ENCODE measurements at places on chromosomes 11 and 22.

DNA sequence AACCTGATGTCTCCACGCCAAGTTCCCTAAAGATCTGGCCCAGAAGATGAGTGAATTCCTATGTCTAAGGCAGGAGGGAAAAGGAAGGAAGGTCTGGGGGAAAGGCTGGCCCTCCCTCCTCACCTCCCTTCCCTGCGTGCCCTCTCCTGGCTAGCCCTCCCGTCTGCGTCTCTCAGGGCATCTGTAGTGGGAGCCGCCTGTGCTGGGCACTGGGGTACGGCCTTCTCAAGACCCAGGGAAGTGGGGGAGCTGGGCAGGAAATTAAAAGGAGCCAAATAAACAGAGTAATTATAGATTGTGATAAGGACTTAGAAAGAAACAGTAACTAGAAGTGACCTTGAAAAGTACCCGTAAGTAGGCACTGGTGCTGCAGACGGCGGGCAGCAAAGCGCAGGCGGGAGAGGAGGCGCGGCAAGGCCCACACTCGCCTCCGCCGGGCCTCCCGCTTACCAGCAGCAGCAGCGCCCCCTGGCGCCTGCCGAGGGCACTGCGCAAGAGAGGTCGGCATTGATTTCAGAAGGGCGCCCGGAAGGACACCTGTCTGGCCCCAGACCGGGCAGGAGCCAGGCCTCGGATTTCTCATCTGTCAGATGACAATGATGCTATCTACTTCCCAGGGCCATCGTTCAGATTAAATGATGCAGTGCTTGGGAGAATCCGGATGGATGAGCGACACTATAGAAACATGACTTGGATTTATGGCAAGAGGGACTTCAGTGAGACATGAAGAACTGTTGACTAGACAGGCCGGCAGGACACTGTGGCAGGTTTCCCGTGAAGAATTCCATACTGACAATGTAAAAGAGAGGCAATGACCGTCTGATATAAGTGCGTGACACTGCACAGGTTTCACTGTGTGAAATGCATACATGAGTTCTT lies 7.3 kb downstream of the KCNJ1 start:
- peak; percentile 50 for DNase-seq

- DNase-seq: no peak
Observed at GRCh38 chr11:94910270-94910669, 63.1 kb downstream of the CWC15 start.

DNA sequence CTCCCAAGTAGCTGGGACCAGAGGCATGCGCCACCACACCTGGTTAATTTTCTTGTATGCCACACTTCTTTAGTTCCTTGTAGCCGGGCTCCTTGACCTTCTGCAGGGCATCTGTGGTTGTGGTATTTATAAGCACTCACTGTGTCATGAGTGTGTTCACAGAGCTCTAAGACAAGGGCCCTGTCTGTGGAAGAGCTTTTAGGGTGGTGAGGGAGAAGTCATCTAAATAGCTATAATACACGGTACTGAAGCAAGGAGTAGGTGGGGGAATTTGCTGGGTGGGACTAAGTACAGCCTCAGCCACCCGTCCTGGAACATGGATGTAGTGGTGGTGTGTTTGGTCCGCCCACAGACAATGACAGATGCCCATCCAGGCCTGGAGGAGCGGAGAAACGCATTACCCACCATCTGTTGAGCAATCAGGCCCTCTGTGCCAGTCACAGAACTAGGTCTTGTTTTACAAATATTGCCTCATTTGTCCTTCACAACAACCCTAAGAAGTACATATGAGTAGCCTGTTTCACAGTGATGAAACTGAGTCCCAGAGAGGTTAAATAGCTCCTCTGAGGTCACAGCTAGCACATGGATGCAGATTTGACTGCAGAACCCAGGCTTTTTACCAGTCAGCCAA lies 10.1 kb downstream of the ACO2 start:
- DNase-seq: peak; percentile 43

DNA sequence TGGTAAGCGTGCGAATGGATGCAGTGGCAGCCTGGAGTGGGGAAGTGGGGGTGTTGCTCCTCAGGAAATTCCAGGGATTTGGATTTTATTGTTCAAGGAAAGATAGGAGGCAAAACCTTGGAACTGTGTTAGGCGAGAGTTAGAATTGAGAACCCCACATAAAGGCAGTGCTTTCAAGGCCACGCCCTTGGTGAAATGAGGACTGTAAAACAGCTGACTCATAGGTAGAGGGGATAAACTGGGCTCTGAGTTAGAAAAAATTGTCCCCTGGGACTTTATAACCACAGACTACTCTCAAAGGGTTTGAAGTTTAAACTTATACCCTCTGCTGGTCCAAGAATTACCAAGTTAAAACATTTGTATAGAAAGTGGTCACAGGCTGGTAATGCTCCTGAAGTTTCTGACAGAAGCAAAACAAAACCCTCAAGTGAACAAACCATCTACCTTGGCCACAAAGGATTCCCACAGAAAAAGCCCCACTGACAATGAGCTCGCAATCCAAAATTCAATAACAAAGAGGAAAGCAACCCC lies 250.3 kb upstream of the TBCEL start:
- DNase-seq: peak; percentile 63

- no peak for DNase-seq
Observed at GRCh38 chr11:79025622-79026021, 415.2 kb downstream of the TENM4 start.

GRCh38 chr11:127656116-127656836 lies 655.7 kb upstream of the KIRREL3 start:
- DNase-seq: no peak

DNA sequence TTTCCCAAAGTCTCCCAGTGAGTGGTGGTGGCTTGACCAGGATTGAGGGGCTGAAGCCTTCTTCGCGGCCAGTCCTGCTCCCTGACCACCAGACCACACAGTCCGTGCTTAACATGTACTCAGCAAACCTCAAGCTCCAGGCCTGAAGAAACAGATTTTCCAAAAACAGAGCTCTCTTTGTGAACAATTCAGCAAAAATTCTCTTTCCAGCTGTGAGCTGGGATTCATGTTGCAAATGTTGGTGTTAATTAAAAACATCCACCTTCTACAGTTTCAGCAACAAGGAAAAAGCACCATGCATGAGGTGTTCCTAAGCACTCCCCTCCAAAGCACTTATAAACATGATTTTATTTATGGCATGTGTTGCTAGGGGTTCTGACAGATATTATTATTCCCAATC lies 129.5 kb downstream of the ETS1 start:
- no peak for DNase-seq

DNA sequence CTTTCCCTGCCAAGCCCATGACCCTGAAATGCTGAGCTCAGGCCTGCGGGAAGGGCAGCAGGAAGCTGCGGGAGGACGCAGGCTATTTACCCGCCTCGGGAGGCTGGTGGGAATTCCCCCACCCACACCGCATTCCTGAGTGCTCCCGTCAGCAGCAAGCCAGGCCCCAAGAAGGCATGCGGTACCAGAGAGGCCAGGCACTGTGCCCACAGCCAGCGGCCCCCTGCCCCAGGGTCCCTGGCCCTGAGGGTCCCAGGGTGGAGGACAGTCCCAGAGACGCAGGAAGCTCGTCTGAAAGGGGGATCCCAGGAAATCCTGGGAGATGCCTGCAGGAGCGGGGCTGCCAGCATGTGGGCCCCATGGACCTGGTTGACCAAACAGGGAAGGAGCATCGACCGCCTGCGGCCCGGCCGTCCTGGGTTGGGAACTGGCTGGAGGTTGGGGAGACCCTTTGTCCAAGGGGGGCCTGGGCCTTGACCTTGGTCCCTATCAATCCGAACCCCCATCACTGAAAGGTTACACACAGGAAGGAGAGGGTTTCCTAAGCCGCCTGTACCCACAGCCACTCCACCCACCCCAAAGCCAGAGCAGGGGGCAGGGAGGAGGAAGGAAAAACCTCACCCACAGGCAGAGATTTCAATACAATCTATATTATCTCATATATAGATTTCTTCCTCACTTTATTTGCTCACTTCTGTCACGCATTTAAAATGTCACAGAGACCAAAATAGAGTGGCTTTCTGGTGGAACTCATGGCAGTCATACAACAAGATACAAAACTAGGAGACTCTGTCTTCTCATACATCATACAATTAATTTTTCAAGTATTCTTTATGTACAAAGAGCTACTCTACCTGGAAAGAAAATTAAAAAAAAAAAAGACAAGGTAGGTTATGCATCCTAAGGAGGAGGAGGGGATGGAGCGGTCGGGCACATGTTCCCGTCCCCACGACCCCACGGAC lies 17.1 kb downstream of the MAFF start:
- peak; percentile 96 for DNase-seq

DNA sequence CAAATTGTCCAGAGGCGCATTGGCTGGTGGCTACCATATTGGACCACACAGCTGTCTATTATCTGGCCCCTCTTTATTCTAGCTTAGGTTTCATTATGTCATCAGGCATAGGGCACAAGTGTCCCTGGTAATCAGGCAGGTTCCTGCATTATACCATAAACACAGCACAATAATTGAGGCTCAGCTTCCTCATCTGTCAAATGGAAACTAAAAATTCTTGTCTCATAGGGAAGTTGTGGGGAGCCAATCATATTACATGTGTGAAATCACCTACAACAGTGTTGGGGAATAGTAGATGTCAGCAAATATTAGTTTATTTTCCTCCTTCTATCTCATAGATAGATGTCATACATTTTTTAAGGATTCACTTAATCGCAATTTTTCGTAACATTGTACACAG lies 231.0 kb upstream of the SORL1-AS1 start:
- DNase-seq: no peak

DNA sequence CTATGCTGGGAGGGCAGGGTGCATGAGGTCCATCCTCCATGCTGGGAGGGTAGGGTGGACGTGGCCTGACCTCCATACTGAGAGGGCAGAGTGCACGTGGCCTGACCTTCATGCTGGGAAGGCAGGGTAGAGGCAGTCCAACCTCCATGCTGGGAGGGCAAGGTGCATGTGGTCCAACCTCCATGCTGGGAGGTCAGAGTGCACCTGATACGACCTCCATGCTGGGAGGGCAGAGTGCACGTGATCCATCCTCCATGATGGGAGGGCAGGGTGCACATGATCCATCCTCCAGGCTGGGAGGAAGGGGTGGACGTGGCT lies 622.2 kb downstream of the BRD1 start:
- DNase-seq: no peak

GRCh38 chr11:110866081-110866480 lies 153.8 kb upstream of the ARHGAP20 start:
- DNase-seq: no peak

DNA sequence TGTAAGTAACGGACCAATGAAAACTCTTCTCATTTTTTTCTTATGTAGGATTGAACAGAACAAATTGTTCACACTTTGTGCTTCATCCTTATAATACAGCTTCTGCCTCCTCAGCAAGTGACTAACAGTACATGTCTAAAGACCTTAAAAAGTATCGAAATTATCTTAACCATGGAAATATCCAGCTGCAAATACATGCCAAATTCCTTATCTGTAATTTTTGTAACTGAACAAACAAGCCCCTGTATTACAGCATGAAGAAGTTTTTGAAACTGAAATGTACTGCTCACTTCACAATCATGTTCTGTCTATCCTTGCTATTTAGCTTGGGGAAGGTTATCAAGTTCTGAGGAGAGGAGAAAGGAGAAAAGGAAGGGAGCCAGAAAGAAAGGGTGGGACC lies 20.4 kb downstream of the WT1 start:
- no peak for DNase-seq

DNA sequence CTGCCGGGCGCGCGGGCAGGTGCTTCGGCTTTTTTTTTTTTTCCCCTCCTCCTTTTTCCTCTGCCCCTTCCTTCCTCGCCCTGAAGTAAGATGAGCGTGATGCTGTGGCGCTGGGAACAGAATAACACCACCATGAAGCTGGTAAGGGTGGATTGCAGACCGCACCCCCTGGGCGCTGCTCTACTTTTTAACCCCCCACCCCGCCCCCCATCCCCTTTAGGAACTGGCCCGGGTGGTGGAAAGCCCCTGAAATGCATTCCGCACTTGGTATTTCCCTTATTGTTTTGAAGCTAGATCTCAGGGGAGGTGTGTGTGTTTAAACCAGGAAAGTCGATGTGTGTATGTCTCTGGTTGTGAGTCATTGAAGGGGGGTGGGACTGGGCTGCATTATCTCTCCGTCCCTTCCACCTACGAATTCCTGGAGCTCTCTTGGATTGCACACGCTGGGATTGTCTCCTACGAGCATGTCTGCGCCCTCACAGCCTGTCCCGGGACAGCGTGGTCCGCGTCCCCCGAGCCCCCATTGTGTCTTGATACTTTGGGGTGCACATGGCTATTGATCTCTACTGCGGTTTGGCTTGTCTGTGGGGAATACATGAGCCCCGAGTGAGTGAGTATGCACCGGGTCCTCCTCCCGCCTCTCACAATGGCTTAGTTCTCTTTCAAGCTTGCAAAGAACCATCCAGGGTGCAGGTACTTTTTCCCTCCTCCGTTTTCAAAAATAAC lies 64.9 kb downstream of the NAV2 start:
- DNase-seq: peak; percentile 62

DNA sequence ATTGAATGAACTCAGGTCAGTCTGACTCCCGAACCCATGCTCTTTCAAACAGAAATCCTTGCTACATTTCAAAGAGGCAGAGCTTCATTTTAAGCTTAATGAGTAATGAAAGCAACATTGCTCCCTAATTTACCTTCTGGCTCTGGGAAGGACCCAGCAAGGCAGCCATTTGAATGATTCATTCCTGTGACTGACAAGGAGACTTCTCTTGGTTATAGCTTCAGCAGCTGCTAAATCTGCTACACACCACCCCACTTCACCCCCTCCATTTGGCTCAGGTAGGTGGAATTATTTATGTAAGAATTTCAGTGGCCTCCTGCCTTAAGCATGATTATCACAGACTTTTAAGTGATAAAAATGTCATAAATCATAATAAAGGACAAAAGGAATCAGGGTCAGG lies 117.7 kb downstream of the KCNC1 start:
- DNase-seq: no peak

GRCh38 chr22:26050079-26050478 lies 119.2 kb upstream of the SEZ6L start:
- DNase-seq: no peak

DNA sequence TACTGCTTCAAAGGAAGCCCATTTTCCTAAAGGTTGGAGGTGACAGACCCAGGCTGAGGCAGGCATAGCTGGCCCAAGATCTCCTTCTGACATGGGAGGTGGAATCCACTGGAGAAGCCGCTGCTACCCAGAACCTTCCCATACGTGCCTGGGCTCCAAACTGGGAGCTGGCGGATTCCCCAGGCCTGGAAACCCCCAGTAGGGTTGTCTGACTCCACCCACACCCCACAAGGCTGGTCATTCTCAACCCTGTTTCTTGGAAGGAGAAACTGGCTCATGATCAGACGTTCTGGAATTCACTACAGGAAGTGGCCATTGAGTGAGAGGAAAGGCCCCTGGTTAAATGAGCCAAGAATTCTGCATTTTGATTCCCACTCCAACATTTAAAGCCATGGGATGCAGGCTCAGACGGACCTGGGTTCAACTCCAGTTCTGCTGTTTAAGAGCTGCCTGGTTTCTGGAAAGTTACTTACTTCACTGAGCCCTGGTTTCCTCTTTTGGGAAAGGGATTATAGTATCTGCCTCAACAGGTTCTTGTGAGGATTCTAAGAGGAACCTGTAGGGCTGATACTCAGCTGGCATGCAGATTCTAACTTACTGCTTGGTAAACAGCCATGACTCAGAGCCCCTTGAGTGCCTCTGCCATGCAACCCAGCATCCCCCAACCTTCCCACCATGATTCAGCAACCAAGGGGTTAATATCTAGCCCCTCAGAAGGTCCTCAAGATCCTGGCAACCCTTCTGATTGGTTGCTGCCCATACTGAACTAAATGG lies 19.4 kb upstream of the TSKU start:
- DNase-seq: peak; percentile 93

GRCh38 chr11:85967457-85967856 lies 101.4 kb downstream of the PICALM start:
- no peak for DNase-seq

GRCh38 chr11:45752106-45752505 lies 52.8 kb upstream of the SLC35C1 start:
- DNase-seq: no peak

GRCh38 chr11:27024865-27025264 lies 15.8 kb upstream of the BBOX1 start:
- DNase-seq: no peak
